ENCODE measurements at places on chromosomes 2 and 18. TPM values are rescaled to one million over a fixed set of nuclear protein-coding genes. Genes with fewer than 3 reads are reported as not detected.

The BBS5 gene
- 5.2 TPM for total RNA-seq

The SLC11A1 gene
- 0.03 TPM for total RNA-seq

The MALL gene
- not detected for total RNA-seq

The GAL3ST2 gene
- 1.7 TPM for total RNA-seq

The CTAGE1 gene
- not detected for total RNA-seq

The CYRIA gene
- total RNA-seq: 1.3 TPM

The GKN2 gene
- total RNA-seq: not detected

The UCN gene
- total RNA-seq: 1.3 TPM

The SGPP2 gene
- total RNA-seq: not detected

The KCNE4 gene
- 0.30 TPM for total RNA-seq

The TFCP2L1 gene
- total RNA-seq: 0.03 TPM

The RAB17 gene
- total RNA-seq: not detected

The ATP6V1B1 gene
- total RNA-seq: not detected

The COL5A2 gene
- total RNA-seq: 488 TPM

The OSBPL6 gene
- 3.3 TPM for total RNA-seq

The VWA3B gene
- not detected for total RNA-seq

The ST8SIA3 gene
- total RNA-seq: not detected

The LHCGR gene
- total RNA-seq: not detected

The C2orf78 gene
- not detected for total RNA-seq

The FSHR gene
- total RNA-seq: not detected

The EHD3 gene
- 0.30 TPM for total RNA-seq

The APOB gene
- total RNA-seq: not detected

The EMILIN1 gene
- total RNA-seq: 91.6 TPM

The NYAP2 gene
- not detected for total RNA-seq

The ACMSD gene
- total RNA-seq: not detected

The MDH1B gene
- 11.4 TPM for total RNA-seq

The CLHC1 gene
- 3.2 TPM for total RNA-seq

The HOXD9 gene
- 2.3 TPM for total RNA-seq

The IRS1 gene
- total RNA-seq: 5.6 TPM

The EPB41L3 gene
- not detected for total RNA-seq

The PSMA8 gene
- total RNA-seq: 0.23 TPM

Measured in MG63 (cell line).